Astrocyte of the hippocampus (primary cell): ENCODE measurements at places on chromosomes 5 and 9.

DNA sequence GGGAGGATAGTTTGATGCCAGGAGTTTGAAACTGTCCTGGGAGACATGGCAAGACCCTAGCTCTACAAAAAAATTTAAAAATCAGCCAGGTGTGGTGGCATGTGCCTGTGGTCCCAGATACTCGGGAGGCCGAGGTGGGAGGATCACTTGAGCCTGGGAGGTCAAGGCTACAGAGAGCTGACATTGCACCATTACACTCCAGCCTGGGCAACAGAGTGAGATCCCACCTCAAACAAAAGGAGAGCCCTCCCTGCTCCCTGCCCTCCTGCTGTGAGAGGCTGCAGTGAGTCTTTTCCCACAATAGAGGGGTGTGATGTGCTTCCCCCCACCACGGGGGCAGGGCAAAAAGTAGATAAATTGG lies 10.1 kb upstream of the CCDC187 start:
- DNase-seq, result no peak

GRCh38 chr5:111942661-111943401 lies 185.8 kb upstream of the NREP start:
- no peak for DNase-seq

DNA sequence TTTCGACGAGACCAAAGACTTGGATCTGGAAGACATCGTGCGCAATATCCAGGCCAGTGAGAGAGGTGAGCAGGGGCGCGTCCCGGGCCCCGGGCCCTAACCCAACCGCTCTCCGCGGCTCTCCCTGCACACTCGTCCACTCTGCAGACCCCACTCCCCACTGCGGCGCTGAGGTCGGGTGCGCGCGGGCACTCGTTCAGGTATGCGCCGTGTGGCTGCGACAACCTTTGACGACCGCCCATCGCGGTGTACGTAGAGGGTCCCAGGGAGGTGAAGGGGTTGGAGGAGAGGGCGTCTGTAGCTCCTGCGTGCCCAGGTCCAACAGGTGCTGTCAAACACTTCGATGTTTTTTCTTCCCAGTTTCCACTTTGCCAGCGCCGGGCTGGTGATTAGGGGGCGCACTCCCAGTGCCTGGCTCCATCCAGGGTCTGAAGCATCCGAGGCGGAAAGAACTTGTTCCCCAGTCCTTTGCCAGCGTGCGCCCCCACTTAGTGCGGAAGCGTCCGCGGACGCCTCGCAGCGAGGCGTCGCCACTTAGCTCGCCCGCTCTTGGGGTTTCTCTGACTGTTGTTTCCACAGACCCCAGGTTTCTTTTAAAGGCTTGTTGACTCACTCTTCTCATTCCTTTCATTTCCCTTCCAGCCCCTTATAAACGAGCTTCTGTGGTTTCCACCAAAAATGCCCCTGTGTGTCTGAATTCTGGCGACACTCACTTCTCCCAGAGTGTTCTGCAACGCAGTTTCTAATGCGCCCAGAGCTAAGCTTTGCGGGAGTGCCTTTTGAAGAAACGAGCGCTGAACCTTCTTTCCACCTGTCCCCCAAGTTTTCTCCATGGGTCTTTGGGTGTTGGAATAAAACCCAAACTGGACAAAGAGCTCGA lies 1.6 kb downstream of the NPR3 start:
- DNase-seq, result peak; percentile 44

- peak; percentile 9 for DNase-seq
Observed at GRCh38 chr5:60185231-60186099, 291.9 kb upstream of the PDE4D start.

DNA sequence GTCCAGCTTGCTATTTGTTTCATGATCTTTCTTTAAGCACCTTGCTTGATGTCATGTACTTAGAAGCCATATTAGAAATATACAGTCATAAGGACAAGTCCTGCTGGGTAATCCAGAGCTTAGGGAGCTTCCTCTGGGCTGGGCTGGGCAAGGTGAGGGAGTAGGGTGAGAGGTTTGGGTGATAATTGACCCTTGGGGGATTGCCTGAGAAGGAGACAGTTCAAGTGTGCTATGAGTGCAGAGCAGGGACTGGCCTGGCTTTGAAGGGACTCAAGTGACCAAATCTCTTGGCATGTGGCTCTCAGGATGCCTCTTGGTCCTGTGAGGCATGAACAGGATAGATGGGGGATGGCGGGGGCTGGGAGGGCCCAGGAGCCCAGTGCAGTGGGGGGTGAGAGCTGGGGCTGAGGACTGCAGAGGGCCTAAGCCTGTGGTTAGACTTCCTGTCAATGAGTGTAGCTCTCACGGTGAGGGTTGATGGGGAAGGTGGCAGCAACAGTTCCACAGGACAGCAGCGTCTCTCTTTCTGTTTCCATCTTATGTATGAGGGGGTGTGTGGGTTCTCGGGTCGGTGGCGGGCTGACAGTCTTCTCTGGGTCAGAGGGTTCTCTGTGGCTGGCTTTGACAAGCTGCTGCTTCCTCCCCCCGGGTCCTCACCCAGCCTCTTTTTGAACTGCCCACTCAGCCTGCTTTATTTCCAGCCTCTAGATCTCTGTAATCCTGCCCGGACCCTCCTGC lies 53.5 kb downstream of the RGS3 start:
- DNase-seq, result peak; percentile 39

- DNase-seq, result no peak
Observed at GRCh38 chr5:17143335-17143734, 74.1 kb upstream of the BASP1 start.

DNA sequence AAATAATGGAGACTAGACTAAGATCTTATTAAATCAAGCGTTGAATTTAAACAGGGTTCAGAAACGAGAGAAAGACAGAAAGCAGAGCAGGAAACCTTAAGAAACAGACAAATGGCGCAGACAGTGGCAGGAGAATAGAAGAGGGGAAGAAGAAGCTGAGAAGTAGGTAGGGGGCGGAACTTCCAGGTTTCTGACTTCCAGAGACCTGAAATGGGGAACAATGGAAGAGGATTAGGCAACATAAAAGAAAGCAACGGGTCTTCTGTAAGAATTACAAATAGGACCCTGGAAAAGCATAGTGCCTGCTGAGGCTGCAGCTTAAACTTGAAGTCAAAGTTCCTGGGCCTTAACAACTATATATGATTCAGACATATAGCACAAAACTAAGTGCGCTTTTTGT lies 101.7 kb downstream of the BNC2 start:
- DNase-seq, result no peak
